ENCODE measurements at places on chromosomes 2 and 18.

DNA sequence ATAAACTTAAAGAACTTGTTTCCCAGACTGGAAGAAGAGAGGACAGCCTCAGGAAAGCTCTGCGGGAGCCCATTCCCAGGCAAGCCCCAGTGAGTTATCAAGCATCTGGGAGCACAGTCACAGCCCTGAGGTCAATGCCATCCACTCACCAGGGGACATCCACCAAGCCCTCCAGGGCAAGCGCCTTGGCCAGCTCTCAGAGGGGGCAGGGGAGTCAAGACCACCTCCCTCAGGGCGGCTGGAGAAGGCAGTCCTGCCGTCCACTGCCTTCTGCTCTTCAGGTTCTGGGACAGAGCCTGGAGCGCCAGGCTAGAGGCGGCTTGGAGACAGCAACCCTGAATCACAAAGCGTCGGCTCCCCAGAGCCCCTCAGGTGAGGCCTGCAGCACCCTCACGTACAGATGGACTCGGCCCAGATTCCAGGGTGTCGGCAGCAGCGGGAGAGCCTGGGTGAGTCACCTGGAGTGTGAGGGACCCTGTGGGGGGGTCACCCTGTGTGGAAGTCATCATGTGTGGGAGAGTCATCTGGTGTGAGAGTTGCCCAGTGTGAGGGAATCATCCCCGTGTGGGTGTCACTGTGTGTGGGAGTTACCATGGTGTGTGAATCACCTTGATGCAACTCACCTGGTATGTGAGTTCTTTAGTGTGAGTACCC is 100.9 kb upstream of the TEX51 start:
- no peak for DNase-seq

- DNase-seq, result no peak
Measured at GRCh38 chr2:201128933-201129505, 13.1 kb downstream of the CFLAR start.

- no peak for DNase-seq
Measured at GRCh38 chr2:223602972-223603371, 811 bp upstream of the SCG2 start.

DNA sequence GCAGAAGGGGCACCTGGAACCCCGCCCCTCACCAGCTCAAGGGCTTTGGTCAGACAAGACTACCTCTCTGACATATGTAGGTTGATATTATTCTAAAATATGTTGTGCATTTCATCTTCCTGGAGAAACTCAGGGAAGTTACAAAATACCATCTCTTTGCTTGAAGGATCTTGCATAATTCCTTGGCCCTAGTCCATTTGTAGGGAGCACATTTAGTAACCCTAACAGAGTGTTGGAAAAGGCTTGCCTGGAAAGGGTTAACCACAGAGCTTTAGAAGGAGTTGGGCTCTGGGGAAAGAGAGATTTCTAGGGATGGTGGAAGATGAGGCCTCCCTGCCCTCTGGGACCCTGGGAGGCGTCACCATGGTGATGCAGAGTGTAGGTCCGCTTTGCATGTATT is 143.0 kb upstream of the SLC1A4 start:
- DNase-seq, result no peak

DNA sequence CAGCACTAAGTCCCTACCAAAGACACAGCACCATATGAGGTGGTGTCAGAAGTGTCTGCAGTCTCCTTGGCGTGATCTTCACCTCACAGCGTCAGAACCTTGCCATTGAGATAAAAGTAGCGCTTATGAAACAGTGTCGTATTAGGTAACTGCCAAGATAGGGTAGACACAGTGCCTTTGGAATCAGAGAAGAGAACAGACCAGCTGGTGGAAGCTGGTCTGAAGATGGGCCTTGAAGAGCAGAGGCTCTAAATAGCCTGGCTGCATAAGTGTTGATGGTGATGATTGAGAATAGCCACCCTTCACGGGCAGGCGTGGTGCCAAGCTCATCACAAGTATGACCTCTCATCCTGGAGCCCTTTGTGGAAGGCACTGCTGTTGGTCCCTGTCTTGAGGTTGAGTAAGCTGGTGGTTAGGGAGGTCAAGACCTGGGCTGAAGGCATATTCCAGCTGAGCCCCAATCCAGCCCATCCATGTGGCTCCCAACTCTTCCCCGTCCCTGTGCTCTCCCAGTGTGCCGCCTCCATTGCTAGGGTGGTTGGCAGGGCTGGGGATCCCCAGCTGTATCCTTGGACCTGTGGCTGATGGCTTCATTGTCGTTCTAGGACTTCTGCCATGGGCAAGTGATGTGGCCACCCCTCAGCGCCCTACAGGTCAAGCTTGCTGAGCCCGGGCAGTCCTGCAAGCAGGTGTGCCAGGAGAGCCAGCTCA is 187.4 kb downstream of the MGAT5 start:
- no peak for DNase-seq

- no peak for DNase-seq
Measured at GRCh38 chr2:48910961-48911360, 155.4 kb upstream of the LHCGR start.

DNA sequence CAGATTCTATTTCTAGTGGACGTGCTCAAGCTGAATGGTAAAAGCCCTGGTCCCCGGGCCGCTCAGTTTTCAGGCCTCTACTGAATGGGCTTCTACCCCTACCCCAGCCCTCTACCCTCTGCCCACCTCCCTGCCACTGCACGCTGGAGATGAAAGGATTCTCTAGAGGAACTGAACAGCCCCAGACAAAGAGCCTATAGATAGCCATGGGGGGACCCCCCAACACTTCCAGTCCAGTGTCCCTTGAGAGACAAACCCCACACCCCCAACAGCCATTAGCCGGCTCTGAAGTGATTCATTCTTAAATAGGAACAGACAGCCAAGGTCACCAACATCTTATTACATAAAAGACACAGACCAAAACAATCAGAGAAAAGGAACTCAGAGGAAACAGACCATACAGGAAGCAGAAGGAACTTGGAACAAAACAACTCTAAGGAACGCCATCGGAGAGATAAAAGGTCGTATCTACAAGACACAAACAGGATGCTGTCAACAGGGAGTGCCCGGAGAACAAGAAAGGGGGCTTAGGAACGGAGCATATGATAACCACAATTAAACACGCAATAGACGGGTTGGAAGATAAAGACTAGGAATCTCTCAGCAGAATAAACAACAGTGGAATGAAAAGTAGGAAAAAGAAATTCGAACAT is 23.5 kb downstream of the TMEM37 start:
- peak; percentile 85 for DNase-seq

DNA sequence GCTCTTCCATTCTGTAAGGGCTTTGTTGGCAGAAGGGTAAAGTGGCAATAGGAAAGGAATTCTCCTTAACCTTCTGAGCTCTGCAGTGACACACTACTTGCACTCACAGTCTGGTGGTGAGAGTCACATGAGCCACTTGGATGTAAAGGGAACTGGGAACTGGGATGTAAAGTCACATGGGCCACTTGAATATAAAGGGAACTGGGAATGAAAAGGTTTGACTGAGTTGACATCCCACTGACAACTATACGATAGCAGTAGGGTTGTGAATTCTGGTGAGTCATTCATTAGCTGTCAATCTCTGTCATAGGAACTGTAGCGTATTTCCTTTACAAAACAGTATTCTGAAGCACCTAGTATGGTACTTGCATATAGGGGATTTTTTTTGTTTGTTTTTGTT is 5.5 kb downstream of the RPE start:
- no peak for DNase-seq

DNA sequence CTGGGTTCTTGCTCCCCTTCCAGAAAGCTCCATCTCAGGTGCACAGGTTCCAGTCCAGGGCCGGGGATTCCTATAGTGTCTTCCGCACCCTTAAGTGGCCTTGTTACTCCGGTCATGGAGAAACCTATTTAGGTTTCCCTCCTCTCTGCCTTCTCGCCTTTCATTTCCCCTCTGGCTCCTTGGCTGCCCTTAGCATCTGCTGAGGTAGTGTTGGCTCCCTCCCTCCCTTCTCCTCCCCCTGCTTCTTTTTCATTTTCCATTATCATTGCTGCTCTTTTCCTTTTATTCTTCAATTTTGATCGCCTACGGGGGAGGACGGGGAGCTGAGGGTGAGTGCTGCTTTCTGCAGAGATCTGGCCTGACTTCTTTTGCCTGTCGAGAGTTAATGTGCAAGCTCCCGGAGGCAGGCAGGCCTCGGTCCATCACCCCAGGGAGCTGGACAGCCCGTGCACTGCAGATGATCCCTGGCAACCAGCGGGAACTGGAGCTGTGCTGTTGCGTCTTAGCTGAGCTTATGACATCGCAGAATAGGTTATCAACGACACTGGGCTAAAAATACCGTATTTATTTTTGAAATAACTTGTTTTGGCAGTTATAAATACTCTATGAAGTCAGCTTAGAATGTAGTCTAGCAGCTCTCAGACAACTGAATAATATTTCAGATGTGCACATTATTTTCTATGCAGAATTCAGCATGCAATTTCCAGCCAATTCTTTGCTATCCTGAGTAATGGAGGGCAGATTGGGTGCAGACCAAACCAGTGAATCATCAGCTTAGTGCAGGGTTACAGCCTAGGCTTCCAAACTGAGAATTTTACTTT is 141.9 kb downstream of the SLC4A3 start:
- DNase-seq, result no peak

- no peak for DNase-seq
Measured at GRCh38 chr2:201208563-201209252, 25.8 kb downstream of the CASP10 start.
